ENCODE measurements at places on chromosomes 6 and 20.
A peak's percentile ranks its signal among the peaks of the same experiment; 100 is the strongest.

DNA sequence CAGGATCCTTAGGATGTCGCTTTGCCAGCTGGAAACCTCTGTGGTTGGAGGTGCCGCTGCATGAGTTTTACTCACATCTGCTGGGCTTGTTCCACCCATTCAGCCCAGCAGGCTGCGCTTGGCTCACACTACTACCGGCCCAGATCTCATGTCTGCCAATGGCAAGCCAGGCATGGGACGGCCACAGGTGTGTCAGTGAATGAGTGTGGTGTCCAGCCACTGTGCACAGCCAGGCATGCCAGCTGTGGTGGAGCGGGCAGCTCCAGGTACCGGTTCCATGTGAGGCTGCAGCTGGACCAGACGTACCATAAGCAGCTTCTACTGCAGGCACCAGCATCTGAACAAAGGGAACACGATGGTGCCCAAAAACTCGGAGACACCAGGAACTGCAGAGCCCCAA lies 33.1 kb upstream of the ASF1A start:
- no peak for DNase-seq

DNA sequence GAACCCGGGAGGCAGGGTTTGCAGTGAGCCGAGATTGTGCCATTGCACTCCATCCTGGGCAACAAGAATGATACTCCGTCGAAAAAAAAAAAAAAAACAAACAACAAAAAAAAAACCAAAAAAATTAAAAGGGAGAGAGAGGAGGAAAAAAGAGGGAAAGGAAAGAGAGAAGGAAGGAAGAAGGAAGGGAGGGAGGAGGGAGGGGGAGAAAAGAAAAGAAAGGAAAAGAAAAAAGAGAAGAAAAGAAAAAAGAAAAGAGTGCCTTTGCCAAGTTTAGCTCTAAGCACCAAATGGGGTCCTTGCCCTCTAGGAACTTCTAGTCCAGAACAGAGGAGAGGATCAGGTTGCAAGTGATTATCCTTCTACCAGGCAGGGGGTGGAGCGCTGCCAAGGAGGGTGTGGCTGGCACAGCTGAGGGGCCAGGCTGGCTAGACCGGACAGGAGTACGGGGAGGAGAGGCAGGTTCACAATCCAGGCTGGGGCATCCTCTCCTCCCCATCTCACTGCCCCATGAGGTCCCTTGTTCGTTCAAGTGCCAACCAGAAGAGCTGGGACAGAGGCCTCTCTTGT lies 19.1 kb downstream of the GNAS start:
- DNase-seq = no peak

GRCh38 chr20:45924391-45925261 lies 9.9 kb upstream of the PCIF1 start:
- DNase-seq = no peak

DNA sequence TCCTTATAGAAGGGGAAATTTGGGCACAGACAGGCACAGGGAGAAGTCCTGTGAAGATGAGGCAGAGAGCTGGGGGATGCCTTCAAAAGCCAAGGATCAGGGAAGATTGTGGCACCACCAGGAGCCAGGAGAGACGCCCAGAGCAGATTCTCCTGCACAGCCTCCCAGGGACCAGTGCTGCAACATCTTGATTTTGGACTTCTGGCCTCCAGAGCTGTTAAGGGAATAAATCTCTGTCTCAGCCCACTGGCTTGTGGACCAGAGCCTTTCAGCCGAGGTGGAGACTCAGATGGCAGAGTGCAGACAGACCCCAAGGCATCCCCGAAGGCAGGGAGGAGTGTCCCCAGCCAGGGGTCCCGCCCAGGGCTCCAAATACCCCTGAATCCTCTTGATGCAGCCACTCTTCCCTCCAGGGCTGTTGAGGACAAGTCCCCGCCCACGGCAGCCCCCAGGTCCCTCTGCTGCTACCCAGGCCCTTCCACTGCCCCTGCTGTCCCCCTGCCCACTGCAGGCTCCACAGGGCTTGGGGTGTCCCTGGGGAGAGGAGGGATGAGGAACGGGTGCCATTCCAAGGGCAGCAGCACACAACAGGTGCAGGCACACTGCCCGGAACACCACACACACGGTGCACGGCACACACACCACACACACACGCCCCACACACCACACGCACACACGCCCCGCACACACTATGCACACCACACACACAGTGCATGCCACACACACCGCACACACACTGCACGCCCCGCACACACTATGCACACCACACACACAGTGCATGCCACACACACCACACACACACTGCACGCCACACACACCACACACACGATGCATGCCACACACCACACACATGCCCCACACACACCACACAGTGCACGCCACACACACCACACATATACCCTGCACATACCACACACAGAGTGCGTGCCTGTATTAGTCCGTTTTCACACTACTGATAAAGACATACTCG lies 311.4 kb downstream of the TAF4 start:
- peak; percentile 10 for DNase-seq

DNA sequence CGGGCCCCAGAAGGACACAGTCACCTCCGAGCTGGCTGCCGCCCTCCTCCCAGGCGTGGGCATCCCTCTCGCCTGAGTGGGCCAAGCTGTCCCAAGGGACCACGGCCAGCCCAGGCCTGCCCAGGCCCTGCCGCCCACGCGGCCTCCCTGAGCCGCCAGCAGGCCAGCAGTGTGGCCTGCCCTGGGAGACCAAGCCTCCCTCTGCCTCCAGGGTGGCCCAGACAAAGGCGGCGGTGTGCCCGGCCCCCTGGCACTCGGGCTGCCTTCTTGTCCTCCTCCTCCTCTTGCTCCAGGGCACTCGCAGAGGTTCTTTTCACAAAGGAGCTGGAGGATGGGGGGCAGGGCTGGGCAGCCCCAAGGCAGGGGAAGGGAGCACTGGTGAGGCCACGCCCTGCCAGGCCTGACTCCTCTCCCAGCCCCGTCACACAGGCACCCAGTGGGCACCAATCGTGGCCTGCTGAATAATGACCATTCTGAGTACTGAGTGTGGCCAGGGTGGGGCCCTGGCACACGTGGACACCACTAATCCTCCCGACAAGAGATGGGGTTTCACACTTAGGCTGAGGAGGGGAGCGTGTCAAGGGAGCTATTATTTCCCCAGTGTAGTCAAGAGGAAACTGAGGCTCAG lies 25.3 kb downstream of the NOL4L start:
- DNase-seq = no peak

DNA sequence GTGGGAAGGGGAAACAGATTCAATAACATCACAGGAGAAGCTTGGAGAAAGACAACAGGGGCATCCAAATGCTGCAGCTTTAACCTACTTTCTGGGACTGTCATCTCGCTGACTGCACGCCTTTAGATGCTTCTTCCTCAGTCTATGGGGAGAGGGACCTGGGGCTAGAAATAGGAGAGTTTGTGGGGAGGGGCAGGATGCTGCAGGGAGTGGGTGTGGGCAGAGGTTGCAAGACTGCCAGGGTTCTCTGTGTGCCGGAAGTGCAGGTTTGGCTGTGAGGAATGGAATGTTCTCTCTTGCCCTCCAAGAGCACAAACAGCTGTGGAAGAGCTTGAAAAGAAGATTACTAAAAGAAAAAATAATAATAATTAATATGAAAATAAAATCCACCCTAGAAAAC lies 93.2 kb downstream of the FOXO3 start:
- no peak for DNase-seq

- no peak for DNase-seq
These were observed at the start of gene DACT2 for GRCh38 chr6:168319279-168320111. TSS of gene DACT2 (minus strand) at chr6:168319777. CDS start at chr6:168319633, 144 bp downstream.

DNA sequence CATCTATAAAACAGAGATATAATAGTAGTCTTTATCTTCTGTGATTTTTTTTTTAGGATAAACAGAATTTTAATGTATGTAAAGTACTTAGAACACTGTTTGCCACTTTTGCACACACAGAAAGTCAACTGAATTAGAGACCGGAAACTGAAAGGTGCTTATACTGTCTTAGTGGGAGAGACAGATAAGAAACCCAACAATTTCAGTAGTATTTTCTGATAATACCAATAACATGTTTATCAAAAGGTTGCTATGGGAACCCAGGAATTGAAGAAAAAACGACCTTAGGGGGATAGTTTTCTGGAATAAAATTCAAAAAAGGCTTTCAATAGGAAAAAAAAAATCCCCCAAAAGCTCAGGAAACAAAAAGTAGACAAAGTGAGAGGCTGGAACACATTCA lies 138.6 kb downstream of the BCKDHB start:
- DNase-seq = no peak

DNA sequence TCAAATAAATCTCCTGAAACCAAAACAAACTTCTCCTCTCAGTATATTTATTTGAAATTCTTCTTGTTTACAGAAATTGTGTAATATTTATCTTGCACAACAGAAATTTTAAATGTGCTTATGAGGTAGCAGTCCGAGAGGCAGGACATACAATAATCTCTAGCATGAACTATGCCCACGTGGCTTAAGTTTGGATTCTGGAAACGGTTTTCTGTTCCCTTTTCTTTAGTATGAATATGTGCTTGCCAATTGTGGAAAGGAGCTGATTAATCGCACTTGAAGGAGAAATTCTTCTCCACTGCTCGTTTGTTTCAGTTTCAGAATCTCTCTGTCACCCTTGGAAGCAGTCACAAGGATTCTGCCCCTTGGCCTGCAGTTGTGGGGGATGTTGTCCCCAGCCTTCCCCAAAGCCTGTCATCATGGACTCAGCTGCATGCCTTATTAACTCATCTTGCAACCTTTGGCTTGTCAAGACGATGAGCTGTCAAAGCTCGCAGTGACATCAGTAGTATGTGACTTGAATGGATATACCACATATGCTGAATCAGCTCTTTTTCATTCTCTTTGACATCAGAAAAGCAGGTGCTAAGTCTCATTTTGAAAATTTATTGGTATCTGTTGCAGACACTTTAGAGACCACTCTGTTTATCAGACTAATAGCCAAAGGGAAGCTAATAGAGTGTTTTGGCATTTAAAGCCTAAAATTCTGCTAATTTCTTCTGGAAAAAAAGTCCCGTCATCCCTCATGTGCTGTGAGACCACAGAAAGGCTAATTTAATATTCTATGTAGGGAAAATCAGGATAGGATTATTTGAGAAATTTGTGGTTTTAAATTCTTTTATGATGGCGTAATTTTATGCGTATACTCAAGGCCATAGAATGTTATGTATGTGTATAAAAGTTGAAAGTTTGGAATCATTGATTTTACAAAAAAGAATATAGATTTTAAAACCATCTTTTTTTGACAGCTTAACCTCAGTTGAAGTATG lies 186.8 kb downstream of the ARID1B start:
- DNase-seq = peak; percentile 29

GRCh38 chr6:167550941-167551627 lies 226.2 kb downstream of the TTLL2 start:
- no peak for DNase-seq

- DNase-seq = no peak
These were observed 46.3 kb downstream of the GABRR2 start for GRCh38 chr6:89268776-89269175.

DNA sequence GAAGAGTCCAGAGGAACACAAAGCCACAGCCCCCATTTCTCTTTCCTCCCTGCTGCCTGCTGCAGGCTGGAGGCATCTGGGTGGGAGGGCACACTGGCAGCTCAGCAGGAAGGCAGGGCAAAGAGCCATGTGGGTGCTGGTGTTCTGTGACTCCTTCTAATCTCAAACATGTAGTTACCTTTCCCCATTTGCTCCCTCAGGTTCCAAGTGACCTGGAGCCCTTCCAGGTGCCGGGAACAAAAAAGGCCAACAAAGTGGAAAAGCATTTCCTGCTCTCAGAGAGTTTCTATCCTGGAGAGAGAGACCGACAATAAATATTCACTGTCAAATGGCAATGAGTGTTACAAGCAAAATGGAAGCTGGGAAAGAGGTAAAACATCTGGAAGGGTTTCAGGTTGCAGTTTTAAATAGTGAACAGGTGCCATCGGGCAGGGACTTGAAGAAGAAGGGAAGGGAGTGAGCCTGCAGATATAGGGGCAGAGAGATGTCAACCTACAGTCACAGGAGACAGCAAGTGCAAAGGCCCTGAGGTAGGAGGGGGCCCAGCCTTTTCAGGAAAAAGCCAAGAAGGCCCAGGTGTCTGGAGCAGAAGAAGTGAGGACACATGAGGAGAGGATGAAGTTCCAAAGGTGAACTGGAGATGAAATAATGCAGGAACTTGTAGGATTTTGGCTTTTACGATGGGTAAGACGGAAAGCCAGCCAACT lies 43.6 kb upstream of the IYD start:
- no peak for DNase-seq

DNA sequence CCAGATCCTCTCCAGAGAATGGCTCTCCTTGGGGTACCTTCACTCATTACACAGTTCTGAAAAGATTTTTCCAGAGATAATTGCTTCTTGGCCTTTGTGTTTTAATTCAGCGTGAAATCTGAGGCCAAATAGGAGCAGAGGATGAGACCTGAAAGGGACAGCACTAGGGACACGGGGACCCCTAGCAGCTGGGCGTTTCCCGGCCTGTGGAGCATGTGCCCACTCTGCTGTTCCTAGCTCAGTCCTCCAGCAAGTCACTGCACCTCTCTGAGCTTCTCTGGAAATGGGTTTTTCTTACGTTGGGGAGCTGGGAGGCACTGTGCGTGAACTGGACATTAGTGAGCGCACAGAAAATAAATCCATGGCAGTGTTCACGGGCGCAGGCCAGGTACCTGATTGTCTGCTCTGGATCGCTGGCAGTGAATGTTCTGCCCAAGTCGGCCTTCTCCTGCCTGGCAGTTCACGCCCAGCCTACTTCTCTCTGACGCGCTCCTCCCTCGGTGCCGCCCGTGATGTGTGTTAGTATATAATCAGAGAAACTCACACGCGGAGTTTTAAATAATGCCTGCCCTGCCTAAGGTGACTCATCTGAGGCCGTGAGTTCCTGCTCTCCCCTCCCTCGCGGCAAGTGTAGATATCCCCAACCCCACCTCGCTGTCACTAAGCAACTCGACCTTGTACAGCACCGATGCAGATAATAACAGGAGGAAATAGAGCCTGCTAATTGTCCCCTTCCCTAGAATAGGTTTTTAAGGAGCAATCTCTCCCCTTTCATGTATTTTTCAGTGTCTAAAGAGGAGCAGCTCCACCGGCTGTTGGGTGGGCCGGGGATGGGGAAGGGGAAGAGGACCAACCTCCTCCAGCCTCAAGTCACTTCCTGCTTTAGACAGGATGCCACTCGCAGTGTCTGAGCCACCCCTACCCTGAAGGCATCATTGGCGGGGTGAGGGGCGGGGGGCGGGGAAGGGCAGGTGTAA lies 2.7 kb upstream of the TUBB2A start:
- DNase-seq = peak; percentile 74

DNA sequence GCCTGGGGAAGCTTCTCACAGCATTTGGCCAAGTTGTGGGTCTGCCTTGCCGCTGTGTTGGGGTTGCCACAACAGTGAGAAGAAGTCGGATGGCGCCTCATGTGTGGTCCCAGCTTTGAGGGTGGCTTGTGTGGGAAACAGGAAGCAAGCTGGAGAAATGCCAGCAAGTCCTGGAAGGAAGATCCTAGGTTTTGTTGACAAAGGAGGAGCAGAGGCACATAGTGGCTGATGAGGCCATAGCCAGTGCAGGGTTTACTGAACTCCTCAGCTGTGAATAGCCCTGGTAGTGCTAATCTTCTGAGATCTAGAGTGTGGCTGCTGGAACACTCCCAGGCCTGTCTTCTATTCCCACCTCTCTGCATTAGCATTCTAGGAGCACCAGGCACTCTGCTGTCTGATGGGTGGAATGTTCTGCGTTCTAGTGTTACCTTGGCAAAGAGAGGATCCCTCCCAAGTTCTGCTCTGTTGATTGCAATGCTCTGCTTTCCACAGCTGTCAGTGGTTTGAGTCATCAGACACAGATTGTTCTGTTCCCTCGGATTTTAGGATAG lies 25.2 kb downstream of the SNPH start:
- DNase-seq = peak; percentile 9
